ENCODE measurements at places on chromosomes 6 and 20. TPM values are rescaled to one million over a fixed set of nuclear protein-coding genes. Genes with fewer than 3 reads are reported as not detected.

DNA sequence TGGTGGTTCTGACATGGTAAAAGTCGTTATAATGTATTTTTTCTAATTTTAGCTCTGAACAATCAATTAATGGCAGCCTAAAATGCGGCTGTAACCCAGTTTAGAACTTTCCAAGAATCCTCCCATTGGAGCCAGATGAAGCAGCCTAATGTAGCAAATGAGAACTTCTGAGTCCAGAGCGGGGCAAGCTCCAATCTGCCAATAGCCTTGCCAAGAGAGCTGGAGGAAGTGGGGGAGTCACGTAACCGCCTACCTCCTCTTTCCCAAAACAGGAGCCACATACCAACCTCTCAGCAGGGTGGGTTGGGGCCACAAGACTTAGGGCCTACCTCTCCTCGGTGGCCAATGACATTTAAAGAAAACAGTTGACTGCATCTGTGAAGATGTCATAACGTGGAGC, 230.6 kb downstream of the SOD2 start:
- DNase-seq = no peak

DNA sequence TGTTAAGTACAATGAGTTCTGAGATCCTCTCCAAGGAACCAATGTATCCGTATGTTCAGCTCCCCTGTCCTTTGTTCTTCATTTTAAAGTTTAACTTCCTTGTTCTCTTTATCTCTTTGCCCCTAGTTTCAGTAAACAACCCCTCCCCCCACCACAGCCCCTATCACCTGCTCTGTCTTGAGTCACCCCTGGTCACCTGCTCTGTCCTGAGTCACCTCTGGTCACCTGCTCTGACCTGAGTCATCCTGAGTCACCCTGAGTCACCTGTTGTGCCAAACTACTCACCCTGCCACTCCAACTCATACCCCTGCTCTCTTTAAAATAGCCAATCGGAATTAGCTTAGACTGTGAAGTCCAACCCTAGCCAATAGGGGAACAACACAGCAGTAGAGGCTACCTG, 288.7 kb upstream of the CDYL start:
- no peak for DNase-seq

DNA sequence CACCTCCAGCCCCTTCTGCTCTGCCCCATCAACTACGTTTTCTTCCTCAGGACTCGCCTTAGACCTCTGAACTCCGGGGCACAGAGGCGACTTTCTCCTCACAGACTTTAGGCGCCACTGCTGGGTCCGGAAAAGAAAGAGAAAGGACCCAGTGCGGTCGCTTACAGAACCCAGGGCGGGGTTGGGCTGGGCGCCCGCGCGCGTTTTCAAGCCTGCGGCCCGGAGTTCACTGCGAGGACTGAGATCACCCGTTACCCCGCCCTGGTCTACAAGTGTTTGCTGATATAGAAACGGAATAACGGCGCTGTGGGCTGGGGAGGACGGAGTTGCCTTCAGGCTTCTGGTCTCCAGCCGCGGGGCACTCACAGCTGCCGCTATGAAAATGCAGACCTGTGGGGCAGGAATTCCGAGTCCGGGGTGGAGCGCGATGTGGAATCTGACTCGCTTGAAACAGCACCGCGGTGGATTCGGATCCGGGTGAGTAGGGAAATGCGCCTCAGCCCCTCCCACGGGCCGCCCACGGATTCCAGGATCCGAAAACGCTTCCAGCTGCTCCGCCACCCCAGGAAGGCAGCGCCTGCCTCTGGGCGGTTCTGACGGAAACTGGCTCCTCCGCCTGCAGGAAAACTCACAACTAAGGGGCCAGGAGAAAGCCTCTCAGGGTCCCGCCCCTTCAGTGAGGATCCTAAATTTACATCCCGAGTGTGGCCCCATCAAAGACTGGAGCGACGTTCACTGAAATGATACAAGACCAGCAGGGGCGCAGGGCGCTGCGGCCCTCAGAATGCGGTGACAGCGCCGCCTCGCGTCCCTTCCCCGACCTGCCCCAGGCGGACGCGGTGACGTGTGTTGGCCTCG, 29.4 kb downstream of the HLA-F start:
- DNase-seq = peak; percentile 92

- DNase-seq = peak; percentile 97
Observed at GRCh38 chr6:169701954-169702839, at the start of the genes C6orf120 and WDR27. C6orf120 (plus strand) TSS chr6:169702126; CDS start chr6:169702460, 334 bp downstream. WDR27 (minus strand) TSS chr6:169702029; CDS start chr6:169689005, 13,024 bp downstream.

GRCh38 chr20:46913329-46914044, 18.8 kb downstream of the EYA2 start:
- no peak for DNase-seq

DNA sequence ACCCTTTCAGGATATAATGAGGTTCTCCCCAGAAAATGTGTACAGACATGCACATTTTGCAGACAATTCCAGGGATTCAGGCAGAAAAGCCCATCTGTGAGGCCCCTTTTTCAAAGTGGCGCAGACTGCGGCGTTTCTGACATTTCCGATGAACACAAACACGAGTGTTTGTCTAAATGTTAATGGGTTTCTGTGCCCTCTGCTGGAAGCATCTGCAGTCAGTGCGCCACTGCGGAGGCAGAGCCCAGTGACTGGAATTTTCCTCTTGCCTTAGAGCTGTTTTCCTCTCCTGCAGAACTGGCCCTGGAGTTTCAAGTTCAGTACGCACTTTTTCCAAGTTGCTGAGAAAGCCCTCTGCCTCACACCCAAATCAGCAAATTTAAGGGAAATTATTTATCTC, 15.3 kb downstream of the ANKRD60 start:
- DNase-seq = no peak

DNA sequence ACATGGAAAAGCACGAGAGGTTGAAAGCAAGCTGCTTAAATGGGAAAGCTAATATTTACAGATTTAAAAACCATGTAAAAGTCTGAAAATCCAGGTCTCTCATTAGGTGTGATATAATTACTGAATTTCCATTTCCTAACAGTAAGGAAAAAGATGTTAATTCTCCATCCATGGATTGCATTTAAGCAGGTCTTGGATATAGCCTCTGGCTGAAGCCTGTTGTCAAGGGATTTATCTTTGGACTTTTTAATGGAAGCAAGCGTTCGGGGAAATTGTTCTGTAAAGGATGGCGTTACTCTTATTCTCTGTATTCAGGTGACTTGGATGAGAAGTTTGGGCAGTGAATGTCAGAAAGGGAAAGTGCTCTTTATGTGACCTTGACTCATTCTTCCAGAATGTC, 233.8 kb downstream of the SLC24A3 start:
- no peak for DNase-seq

GRCh38 chr20:48170625-48171024, 385.3 kb upstream of the SULF2 start:
- DNase-seq = no peak

DNA sequence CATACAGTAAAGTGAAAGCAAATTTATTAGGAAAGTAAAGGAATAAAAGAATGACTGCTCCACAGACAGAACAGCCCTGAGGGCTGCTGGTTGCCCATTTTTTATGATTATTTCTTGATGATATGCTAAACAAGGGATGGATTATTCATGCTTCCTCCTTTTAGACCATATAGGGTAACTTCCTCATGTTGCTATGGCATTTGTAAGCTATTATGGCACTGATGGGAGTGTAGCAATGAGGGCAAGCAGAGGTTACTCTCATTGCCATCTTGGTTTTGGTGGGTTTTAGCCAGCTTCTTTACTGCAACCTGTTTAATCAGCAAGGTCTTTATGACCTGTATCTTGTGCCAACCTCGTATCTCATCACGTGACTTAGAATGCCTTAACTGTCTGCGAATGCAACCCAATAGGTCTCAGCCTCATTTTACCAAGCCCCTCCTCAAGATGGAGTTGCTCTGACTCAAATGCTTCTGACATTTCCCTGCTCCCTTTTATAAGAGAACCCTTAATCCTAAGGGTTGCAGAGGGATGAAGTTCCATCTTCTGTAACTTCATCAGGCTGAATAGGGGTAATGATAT, 280.1 kb upstream of the RGS17 start:
- DNase-seq = no peak

DNA sequence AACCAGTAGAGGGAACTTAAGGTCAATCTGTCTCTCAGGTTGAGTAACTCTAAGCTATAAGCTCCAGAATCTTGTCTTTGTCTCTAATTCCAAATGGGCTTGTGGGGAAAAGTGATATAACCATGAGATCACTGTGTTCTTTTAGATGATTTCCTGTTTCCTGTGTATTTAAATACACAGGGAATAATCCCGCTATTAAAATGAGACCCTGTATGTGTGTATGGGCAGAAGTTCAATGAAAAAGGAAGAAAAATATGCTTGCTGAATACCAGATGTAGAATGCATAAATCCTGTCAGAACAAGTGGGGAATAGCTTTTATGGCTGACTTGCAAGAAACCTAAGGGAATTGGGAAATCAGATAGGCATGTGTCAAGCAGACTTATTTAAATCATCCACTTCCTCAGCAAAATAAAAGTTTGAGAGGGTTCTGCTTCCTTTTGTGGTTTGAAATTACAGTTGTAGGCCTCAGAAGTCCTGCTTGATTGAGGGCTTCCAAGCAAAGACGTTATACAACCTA, 164.7 kb upstream of the PDE7B start:
- DNase-seq = peak; percentile 51

GRCh38 chr20:79565-79964, 7.9 kb upstream of the DEFB125 start:
- no peak for DNase-seq

- DNase-seq = no peak
Observed at GRCh38 chr20:24673678-24674570, 204.5 kb downstream of the SYNDIG1 start.

DNA sequence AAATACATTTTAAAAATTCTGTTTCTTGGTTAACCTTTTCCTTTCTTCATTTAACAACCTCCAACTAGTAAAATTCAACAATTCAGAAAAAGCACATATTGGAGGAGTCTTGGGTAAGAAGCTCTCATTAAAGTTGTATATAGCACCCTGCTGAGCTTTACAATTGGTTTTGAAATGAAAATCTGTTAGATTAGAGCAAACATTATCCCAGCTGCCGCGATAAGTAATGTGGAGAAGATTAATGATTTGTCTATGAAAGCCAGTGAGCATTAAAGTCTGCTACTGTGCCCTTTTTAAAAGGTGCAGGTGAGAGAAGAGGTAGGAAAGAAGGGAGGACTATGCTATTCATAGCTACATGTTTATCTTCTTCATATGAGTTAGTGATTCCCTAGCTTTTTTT, 201.5 kb downstream of the ZFAND3 start:
- DNase-seq = no peak

DNA sequence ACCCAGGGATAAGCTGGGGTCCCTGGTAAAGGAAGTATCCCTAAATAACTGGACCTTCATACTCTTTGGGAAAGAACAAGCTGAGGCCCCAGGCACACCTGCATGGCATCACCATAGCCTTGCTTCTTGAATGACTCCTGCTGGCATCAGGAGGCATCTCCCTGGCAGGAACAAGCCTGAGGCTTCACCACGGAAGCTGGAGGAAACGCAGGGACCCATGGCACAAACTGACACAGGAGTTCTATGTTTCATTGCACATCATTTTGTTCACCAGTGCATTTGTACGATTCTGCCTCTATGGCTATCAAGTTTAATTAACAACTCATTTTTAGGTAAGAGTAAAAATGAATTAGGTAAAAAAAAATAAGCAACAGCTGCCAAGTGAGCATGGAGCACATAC, 619 bp upstream of the PDE7B start:
- DNase-seq = no peak

DNA sequence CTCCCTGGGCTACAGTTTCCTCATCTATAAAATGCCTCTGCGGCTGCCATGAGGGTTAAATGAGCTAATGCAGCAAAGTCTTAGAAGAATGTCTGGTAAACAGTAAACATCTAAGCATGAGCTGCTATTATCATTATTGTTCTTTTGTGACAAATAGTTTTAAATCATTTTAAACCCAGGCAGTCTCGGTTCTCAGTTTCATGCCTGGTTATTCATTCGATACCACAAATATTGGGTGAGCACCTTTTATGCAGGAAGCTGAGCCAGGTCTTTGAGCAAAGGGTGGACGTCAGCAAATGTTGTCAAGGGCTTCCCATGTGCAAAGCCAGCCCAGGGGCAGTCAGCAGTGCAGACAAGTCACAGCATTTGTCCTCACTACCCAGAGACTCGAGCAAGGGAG, 128.7 kb downstream of the NFATC2 start:
- no peak for DNase-seq

GRCh38 chr6:79984261-79984660, 20.2 kb upstream of the TTK start:
- no peak for DNase-seq

GRCh38 chr6:46419576-46420002, 71.7 kb downstream of the RCAN2 start:
- peak; percentile 31 for DNase-seq

DNA sequence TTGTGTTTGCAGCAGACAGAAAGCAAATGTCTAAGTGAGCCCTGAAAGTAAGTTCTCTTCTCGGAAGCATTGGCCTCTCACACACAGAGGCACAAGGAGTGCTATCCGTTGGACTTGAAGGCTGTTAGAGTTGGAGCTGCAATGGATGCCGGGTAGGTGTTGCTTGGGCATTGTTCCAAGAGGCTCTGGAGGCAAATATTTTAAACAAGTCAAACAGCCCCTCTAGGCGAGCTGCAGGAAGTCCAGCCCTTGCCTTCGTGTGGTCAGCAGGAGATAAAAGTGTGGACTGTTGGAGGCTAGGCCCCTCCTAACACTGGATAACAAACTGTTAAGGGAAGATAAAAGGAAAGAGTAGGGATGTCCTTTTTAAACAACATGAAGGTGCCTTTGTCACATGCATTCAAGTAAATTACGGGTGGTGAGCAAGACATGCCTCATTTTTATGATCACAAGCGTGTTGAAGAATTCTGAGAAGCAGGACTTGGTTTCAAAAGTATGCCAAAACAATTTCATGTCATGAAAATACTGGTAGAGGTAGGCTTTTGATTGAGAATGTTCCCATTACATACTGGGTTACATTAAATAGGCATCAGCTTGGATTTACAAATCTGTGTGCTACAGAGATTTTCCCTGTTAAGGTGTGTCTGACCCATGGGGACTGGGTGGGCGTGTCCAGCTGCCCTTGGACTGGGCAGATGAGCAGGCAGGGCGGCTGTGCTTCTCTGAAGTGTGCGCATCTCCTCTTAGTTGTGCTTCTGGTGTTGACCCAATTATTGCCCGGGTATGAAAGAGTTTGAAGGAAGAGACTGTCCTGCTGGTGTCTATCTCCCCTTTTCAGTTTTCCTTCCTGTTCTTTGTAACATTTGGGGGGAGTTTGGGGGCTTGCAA, 57.5 kb downstream of the RREB1 start:
- no peak for DNase-seq

- DNase-seq = no peak
Observed at GRCh38 chr6:147805155-147805554, 296.7 kb downstream of the SAMD5 start.

Gene TXNDC5
- total RNA-seq = 1,097 TPM

Gene VSX1
- total RNA-seq = not detected

Gene MACROD2
- total RNA-seq = 0.25 TPM

Gene SPATA25
- 0.51 TPM for total RNA-seq

Gene ZSCAN16
- 10.5 TPM for total RNA-seq

Gene SEL1L2
- not detected for total RNA-seq

Gene HUS1B
- total RNA-seq = 0.51 TPM

Gene SIRPG
- not detected for total RNA-seq

Gene TMEM217
- total RNA-seq = 11.3 TPM

Gene LY6G6C
- not detected for total RNA-seq

Gene NRN1
- total RNA-seq = 28.1 TPM

Gene ARMC2
- 0.64 TPM for total RNA-seq

Gene VARS1
- 48.1 TPM for total RNA-seq

Gene RAET1G
- total RNA-seq = under 0.01 TPM

Gene SNHG17
- total RNA-seq = 7.0 TPM

Gene BPIFA1
- total RNA-seq = not detected

Gene DLK2
- 0.76 TPM for total RNA-seq

Gene BANF2
- total RNA-seq = not detected

Gene GSTA2
- not detected for total RNA-seq

Measured in dermis microvascular lymphatic vessel endothelial cell (primary cell).